CD4-positive, alpha-beta T cell treated with Interleukin-2 at 100 ng/mL for 4 hours (primary cell): ENCODE measurements at places on chromosomes 2 and 18.

GRCh38 chr2:96692094-96692971 is 47.5 kb downstream of the LMAN2L start:
- no peak for DNase-seq

DNA sequence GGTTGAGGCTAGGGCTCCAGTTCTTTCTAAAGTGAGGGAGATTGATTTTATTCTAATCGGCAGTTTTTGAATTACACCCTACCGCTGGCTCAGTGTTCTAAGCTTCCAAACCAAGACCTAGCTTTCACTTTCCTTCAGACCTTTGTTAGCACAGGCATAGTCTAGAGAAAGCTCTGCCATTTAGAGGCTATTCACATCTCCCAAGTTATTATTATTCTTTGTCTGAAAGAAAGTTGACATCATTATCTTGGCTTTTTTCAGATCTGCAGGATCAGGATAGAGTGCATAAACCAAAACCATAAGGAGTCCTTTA is 276.8 kb downstream of the ASXL3 start:
- no peak for DNase-seq

- DNase-seq: no peak
These were observed 64.5 kb upstream of the RPE start for GRCh38 chr2:209937893-209938292.

DNA sequence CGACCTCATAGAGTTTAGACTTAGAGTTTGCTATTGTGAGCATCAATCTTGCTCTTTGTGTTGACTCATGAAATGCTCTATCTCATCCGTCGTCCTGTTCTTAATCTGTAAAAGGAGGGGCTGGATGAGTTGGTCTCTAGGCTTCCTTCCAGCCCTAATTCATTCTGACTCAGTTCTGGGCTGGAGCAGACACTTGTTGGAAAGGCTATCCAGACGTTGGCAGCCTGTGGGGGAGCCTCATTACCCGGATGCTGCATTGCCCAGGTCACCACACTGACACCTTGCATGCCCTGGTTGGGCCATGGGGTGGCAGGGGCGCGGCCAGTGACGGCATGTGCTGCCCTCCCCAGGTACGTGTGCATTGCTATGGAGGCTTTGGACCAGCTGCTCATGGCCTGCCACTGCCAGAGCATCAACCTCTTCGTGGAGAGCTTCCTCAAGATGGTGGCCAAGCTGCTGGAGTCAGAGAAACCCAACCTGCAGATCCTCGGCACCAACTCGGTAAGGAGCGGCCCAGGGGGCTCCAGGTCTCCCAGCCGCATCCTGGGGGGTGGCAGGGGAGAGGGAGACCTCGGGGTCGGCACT is 61.5 kb downstream of the EFR3B start:
- DNase-seq: no peak

GRCh38 chr18:67266246-67267237 is 250.0 kb downstream of the DSEL start:
- no peak for DNase-seq

GRCh38 chr2:112687522-112687921 is 33.3 kb upstream of the NT5DC4 start:
- DNase-seq: no peak

DNA sequence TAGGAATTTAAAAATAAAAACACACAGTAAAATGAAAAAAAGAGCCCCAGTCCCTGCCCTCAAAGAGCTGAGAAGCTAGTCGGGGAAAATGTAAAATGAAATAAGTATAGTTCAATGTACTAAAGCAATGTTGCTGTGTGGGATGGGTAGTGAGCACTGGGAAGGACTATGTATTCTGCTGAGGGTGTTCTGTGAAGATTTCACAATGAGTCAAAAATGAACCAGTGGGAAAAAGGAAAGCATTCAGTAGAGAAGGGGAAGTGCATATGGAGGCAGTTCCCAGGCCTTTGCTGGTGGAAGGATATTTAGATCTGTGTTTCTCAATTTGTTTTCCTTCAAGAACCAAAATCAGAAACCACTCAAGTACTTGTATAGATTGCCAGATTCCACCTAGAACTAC is 1094.7 kb upstream of the KLHL29 start:
- no peak for DNase-seq

DNA sequence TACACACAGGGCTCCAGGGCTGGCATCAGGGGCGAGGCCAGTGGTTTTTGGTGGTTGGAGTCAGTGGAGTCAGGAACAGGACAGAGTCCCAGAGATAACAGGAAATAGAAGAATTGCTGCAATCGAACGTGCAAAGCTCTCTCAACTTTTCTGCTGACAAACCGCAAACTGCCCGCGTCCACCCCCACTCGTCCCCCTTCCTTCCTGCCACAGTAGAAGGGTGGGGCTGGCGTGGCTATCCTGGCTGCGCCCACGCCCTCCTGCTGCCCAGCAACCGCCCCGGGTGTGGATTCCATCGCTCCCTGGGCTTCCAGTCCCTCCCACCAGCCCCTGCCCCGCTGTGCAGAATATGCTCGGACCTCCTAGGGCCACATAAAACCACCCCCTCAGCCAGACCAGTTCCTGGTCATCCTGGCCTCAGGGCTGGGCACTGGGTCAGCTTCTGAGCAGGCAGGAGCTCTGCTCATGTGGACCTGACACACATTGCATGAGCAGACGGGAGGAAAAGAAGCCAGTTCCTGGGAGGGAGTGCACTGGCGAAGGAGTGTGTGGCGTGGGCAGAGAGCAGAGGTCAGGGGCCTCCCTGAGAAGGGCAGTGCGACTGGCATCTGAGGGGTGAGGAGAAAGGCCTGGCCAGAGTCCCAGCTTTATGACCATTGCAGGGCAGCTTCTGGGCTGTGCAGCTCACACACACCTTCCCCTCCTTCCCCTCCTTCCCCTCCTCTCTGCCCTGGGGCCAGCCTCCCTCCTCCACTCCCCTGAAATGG is 85.4 kb upstream of the ATG16L1 start:
- DNase-seq: peak; percentile 42

GRCh38 chr18:45359275-45360009 is 255.8 kb upstream of the SLC14A2 start:
- no peak for DNase-seq

DNA sequence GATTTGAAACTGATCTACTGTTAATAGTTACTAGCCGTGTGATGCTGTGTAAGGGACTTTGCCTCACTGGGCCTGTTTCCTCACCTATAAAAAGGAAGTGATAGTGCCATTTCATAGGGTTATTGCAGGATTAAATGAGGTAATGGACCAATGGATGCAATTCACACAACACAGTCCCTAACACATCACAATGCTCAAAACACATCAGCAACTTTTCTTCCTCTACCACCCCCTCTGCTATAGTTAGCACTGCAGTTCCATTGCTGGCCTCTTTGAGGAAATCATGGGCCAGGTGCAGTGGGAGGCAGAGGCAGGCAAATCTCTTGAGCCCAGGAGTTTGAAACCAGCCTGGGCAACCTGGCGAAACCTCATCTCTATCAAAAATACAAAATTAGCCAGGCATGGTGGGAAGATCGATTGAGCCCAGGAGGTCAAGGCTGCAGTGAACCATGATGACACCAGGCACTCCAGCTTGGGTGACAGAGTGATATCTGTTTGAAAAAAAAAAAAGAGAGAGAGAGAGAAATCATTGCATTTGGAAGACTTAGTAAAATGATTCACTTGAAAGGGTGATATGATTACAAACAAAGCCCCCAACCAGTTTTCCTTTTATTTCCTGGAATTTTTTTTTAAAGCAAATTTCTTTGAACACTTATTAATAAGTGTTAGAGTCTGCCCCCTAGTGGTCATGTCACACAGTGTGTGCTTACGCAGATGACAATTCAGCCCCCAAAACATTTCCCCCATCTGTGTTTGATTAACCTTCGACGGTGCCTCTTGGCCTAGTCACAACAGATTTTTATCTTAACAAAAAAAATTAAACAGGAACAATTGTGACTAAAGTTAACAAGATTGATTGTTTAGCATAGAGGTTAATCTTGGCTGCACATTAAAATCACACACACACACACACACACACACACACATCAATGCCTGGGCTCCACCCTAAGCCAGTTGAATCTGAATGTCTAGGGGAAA is 88.6 kb upstream of the BCL11A start:
- peak; percentile 39 for DNase-seq

- DNase-seq: no peak
These were observed 135.0 kb downstream of the SMAD7 start for GRCh38 chr18:48815581-48816324.

DNA sequence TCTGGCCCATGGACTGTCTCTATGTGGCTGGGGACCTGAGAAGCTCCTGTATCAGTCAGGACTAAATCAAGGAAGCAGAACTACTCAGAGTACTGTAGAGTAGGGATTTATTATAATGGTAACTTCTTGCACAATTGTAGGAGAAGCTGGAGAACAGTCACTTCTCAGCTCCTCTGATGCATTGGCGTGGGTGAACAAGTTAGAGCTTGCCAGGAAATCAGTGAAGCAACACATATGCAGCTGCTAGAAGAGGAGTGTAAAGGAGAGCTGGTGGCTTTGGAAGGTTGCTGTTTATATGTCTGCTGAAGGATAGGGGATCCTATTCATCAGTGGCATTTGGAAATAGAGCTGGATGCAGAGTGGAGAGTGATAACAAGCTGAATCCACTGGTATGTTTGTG is 215.5 kb upstream of the CWC22 start:
- DNase-seq: no peak

DNA sequence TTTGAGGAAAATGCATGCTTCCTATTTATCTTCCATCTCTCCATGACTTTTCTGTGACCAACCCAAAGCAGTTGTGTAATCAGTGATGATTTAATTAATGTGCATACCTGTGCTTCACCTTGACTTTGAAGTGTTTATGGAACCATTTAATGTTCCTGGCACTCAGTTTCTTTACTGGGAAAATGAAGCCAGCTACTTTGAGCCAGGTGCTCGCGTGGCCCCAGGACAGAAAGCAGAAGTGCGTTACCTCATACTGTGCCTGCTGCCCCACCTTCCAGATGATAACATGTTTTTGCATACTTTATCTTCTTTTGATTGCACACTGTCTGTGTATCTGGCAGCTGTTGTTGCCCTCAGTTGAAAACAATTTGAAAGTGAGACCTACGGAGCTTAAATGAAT is 61.3 kb downstream of the PMAIP1 start:
- DNase-seq: no peak

DNA sequence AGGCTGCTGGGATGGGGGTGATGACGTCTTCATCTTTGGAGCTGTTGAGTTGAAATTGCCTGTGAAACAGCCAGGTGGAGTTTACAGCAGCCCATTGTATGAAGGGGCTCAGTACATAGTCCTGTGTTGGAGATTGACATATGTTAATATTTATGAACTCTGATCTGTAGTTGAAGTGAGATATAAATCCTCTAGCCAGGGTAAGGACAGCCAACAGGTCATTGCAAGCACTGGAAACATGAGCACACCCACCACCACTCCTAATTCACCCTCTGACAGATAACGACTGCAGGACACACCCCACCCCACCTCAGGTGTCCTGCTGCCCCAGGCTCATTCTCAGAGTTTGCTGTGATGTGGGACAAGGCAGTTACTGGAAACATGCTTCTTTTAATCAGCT is 112.4 kb upstream of the TRIB2 start:
- DNase-seq: no peak
